ENCODE measurements at places on chromosomes 7 and 10. TPM values are rescaled to one million over a fixed set of nuclear protein-coding genes. Genes with fewer than 3 reads are reported as not detected.

ZEB1 gene
- total RNA-seq: 10.5 TPM

YAE1 gene
- 15.1 TPM for total RNA-seq

GJD4 gene
- total RNA-seq: not detected

EIF5AL1 gene
- total RNA-seq: 3.1 TPM

MINPP1 gene
- total RNA-seq: 27.6 TPM

TMEM196 gene
- not detected for total RNA-seq

NDUFB8 gene
- total RNA-seq: 282 TPM

PNLIPRP3 gene
- total RNA-seq: not detected

OR2A1 gene
- total RNA-seq: not detected

CFAP43 gene
- 0.13 TPM for total RNA-seq

ASB15 gene
- total RNA-seq: not detected

SUN3 gene
- total RNA-seq: not detected

VPS37D gene
- total RNA-seq: 2.9 TPM

TMEM213 gene
- not detected for total RNA-seq

WEE2 gene
- total RNA-seq: not detected

ELFN1 gene
- total RNA-seq: 0.35 TPM

PRDX3 gene
- total RNA-seq: 315 TPM

CCNJ gene
- total RNA-seq: 7.1 TPM

SLC4A2 gene
- 267 TPM for total RNA-seq

KCP gene
- total RNA-seq: 0.18 TPM
